Bronchial smooth muscle cell (primary cell): ENCODE measurements at places on chromosomes 5 and 9. TPM values are rescaled to one million over a fixed set of nuclear protein-coding genes. Genes with fewer than 3 reads are reported as not detected.

FAM114A2 gene
- 18.9 and 20.6 TPM in 2 replicates for total RNA-seq

OR1J4 gene
- total RNA-seq: not detected in 2 replicates

TTLL11 gene
- 2.5 and 3.6 TPM in 2 replicates for total RNA-seq

MZB1 gene
- not detected in 2 replicates for total RNA-seq

PCDHGA2 gene
- total RNA-seq: 2.3 and 4.9 TPM in 2 replicates

SLC6A7 gene
- total RNA-seq: not detected in 2 replicates

PCDHA9 gene
- 0.09 and 0.16 TPM in 2 replicates for total RNA-seq
